Stimulated activated CD8-positive, alpha-beta memory T cell treated with anti-CD3 and anti-CD28 coated beads, Interleukin-4, amount 100 ng/mL, for 4 hours (primary cell): ENCODE measurements at places on chromosomes 5 and 9.

- DNase-seq, result no peak
These were observed 12.0 kb downstream of the FBP1 start for GRCh38 chr9:94627287-94627686.

GRCh38 chr5:100731768-100732167 is 171.3 kb downstream of the ST8SIA4 start:
- DNase-seq, result no peak

DNA sequence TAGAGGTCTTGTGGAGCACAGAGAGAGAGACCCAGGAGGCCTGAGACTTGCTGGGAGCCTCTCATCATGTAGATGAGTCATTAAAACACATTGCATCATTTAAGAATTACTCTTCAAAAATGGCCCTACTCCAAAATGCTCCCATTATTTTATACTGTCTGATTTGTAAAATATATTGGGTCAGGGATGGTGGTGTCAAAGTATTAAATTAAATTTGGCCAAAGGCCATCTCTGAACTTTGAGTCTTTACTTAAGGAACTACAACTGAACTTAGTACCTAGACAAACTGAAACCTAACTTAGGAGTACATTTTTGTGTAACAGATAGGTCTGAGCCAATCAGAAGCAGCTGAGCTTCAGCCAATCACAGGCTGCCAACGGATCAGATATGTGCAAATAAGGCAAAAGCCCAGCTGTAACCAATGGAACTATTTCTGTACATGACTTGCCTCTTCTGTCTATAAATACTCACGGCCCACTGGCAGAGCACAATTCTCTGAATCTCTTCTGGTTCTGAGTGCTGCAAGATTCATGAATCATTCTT is 657.2 kb downstream of the TLE1 start:
- no peak for DNase-seq

DNA sequence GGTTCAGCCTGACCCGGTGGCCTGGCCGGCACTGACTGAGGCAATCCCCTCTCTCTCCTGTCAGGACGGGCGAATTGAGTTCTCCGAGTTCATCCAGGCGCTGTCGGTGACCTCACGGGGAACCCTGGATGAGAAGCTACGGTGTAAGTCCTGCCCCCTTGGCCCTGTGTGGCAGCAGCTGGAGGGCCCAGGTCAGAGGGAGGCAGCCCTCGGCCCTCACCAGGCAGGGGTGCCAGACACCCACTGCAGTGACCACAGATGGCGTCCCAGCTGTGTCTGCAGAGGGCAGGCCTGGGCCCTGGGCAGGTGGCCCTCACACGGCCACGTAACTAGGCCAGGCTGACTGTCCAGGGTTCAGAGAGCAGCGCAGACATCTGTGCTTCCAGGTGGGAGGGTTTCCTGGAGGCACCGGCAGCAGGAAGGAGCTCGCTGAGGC is 45.9 kb upstream of the HMCN2 start:
- no peak for DNase-seq

DNA sequence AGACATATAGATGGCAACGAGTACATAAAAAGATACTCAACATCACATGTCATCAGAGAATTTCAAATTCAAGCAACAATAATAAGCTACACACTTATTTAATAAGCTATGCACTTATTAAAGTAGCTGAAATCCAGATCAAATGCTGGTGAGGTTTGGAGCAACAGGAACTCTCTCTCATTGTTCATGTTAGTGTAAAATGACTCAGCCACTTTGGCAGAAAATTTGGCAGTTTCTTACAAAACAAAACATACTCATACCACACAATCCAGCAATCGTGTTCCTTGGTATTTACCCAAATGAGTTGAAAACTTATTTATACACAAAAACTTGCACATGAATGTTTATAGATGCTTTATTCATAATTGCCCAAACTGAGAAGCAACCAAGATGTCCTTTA is 131.5 kb upstream of the NFIL3 start:
- no peak for DNase-seq

GRCh38 chr5:30156156-30156555 is 1037.3 kb upstream of the CDH6 start:
- DNase-seq, result no peak

- no peak for DNase-seq
These were observed 442.1 kb downstream of the TLE4 start for GRCh38 chr9:80013891-80014290.

GRCh38 chr5:96381526-96381925 is 51.5 kb downstream of the PCSK1 start:
- DNase-seq, result no peak

DNA sequence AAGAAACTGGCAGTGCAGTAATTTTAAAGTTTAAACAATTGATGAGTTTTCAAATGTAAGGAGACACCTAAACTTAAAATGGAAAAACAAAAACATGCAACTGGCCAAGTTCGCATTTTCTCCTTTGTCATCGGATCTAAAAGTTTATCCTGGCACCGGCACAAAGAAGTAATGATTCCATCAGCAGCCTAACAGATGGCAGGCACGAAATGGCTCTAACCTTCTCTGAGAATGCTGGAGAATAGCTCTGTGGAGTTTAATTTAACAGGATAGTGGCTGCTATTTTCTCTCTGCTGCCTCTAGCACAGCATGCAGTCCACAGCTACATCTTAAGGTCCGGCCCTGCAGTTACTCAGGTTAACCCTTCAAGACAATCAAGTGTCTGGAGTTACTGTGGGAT is 82.2 kb downstream of the PRELID2 start:
- no peak for DNase-seq

DNA sequence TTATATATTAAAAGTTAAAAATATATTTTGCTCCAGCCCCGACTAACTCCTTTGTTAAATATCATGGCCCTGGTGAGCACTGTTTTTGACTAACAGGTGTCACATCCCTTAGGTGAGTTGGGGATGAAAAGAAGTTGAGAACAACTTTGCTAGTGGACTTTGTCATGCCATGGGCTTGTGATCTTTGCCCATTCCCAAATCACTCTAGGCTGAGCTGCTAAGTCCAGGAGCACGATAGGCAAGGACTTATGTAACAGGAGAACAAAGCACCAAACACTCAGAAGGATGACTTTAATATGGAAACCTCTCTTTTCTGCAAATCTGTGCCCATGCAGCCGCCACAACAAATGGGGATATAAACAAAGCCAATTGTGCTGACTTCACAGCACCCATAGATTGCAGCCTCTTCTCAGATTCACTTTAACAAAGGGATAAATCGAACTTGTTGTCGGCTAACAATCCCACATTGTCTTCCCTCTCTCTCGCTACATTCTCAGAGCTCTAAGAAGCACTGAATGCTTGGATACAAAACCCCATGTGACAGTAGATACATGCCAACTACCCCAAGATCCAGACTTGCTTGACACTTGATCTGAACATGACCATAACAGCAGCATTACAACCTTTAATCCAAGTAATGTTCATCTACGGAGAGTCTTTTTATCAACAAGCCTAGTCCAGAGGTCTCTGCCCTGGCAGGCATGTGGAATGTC is 86.8 kb upstream of the CD180 start:
- no peak for DNase-seq

DNA sequence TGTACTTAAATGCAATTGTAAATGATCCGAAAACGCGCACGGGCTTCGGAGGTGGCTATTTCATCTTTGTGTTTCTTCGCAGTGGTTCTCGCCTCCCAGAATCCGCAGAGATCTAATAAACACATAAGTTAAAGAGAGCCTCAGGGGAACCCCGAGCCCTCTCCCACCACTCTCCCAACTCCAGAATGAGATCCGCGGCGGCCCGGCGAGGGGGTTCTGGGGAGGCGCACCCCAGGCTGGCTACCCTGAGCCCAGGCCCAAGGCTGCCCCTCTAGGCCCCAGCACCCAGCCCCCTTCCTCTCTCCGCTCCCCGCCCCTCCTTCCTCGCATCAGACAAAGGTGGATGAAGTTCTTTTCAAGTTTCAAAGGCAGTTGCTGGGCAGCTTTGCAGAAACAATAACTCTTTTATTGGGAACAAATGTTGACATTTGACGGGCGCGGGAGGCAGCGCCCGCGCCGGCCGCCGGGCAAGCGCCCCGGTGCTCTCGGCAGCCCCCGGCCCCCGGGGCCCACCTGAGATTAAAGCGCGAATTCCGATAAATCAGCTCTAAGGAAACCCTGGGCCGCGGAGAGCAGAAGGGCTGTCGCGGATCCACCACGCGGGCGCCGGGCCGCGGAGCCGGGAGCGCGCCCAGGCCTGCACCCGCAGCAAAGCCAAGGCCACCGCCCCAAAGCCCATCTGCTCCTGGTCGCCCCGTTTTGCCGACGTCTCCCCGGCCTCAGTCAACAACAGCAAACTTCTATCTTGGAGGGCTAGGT is 8.4 kb downstream of the IRX2 start:
- DNase-seq, result no peak

DNA sequence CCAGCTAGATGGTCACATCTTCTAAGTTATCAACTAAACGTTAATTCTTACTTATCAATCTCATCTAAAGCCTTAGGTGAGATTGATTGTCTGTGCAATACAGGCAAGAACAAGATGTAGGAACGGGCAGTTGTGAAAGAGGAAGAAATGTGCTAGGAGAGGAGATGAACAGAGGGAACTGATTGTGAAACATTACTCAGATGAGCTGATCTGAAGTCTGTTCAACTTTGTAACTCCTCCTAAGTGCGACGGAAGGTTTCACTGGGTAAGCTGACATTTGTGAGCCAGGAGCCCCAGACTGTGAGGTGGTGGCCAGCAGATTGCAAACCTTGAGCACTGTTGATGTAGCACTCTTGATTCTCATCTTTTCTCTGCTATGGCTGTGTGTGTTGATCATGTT is 204.1 kb downstream of the CD180 start:
- DNase-seq, result no peak

DNA sequence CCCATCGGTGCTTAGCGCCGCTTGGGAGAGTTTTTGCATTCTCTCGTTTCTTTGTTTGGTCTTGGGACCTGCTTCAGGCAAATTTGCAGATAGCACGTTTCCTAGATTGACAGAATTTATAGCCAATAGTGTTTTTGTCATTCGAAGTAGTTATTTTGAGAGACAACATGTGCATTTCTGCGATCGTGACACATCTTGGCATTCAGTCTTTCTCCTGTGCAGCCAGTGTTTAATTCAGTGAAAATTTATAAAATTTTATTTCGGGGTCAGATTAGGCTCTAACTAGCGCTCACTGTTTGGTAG is 830 bp downstream of the PRRC1 start:
- no peak for DNase-seq

DNA sequence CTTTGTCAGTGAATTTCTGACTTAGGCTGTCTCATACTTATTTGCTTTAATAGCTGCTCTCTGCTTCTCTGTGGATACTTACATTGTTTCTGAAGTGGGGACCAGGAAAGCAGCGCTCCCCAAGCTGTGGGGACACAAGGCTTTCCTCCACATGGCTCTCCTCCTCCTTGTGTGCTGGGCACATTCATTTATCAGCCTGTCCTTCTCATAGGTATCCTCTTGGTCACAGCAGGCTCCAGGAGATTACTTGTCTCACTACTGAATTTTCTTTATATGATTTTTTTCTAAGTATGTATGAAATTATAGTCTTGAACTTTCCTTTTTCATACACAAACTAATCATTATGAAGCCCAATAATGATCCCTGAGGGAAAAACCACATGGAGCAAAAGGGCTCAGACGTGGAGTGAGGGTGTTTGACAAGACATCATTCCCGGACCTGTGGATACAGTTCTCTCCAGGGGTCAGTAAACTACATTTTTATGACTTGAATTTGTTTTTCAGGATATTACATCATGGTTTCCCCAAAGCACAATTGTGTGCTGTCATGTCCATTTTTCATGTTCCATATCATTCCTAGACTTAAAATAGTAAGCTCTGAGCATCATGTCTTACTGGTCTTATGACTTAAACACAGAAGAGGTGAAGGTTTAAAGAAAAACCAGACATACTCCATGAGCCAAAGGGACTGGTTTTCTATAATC is 234.5 kb downstream of the PCSK1 start:
- no peak for DNase-seq

GRCh38 chr9:76512826-76513225 is 53.8 kb downstream of the GCNT1 start:
- DNase-seq, result no peak

DNA sequence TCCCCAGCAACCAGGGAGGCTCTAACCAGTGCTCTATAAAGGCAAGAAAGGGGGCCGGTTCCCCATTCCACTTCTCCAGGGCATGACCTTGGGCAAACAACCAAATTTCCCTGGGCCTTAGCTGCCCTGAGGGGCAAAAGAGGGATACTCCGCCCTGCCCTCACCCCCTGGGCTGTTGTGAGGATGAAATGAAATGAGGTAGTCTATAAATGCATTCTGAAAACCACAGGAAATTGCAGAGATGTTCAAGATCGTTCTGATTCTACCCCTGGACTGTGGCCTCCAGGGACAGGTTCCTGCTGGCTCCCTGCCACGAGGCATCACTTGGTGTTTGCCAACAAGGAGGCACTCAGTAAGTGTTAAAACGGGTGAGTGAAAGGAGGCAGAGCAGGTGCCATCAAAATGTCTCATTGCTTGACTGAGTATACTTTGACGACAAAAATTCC is 5.7 kb downstream of the RAPGEF1 start:
- no peak for DNase-seq

DNA sequence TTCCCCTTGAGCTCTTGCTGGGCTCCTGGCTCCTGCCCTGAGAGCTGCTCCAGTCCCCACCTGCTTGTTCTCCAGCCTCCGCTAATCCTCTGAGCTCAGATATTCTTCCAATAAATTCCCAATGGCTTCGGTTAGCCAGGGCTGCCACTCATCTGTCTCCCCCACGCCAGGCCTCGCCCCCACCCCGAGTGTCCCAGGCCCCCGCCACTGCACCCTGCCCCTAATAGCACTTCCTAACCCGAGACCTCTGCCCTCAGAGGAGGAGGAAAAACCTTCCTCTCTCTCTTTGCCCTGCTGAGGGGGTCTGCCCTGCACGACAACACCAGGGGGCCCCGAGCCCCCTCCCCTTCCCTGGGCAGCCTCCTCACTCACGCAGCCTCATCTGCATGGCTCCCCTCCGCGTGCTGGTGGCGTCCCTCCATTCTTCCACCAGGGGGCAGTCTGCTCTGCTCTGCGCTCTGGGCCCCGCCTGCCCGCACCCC is 5.4 kb upstream of the LCN15 start:
- DNase-seq, result no peak

- no peak for DNase-seq
These were observed 43.4 kb upstream of the COL5A1 start for GRCh38 chr9:134597957-134598883.

DNA sequence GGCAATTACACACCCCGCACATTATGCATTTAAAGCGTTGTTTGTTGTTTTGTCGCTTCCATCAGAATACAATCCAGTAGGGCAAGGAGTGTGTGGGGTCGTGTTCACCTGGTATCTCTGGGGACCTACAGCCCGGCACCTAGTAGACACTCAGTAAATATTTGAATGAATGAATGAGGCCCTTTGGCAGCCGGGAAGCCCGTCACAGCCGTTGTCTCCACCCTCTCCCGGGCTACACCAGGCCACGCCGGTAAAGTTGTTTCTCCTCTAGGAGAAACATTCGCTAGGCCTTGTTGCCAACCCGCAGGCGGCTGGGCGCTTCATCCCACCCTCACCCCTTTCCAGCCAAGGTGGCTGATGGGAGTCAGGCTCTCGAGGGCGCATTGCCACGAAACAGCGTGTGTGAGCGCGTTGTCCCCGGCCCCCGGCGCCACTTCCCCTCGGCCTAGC is 876 bp upstream of the JAK2 start:
- DNase-seq, result no peak

- no peak for DNase-seq
These were observed 90.7 kb downstream of the MEF2C start for GRCh38 chr5:88792144-88792840.
